CD4-positive, alpha-beta T cell treated with Interleukin-4 for 1 hour (primary cell): ENCODE measurements at places on chromosomes 2 and 18.
A peak's percentile ranks its signal among the peaks of the same experiment; 100 is the strongest.

GRCh38 chr2:202091476-202091875 is 18.4 kb downstream of the KIAA2012 start:
- DNase-seq, result no peak

GRCh38 chr2:119323459-119323858 is 43.2 kb downstream of the C2orf76 start:
- DNase-seq, result no peak

GRCh38 chr2:141021109-141021508 is 1109.7 kb downstream of the LRP1B start:
- no peak for DNase-seq

- no peak for DNase-seq
These were observed 760.2 kb upstream of the SLC39A10 start for GRCh38 chr2:194896871-194897270.

- DNase-seq, result no peak
These were observed 47.7 kb downstream of the PRKCE start for GRCh38 chr2:45699032-45699658.

GRCh38 chr2:183242937-183243336 is 118.7 kb downstream of the NUP35 start:
- DNase-seq, result no peak

DNA sequence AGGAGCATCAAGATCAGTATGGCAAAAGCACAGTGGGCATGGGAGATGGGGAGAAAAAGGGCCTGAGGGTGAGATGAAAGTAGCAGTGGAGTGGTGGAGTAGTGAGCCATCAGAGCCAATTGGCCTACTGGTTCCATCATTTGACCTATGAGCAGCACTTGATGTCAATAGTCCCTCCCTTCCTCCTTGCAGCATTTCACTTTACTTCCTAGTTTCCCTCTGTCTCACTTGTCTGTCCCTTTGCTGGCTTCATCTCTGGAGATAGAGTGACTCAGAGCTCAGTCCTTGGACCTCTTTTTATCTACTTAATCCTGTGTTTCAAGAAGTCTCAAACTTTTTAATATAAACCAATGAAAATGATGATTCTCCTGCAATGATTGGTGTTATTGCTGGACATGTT is 32.1 kb downstream of the FBXO48 start:
- no peak for DNase-seq

- no peak for DNase-seq
These were observed 202.4 kb downstream of the EXOC6B start for GRCh38 chr2:72623481-72623880.

GRCh38 chr18:58721566-58722239 is 50.4 kb downstream of the MALT1 start:
- DNase-seq, result no peak

DNA sequence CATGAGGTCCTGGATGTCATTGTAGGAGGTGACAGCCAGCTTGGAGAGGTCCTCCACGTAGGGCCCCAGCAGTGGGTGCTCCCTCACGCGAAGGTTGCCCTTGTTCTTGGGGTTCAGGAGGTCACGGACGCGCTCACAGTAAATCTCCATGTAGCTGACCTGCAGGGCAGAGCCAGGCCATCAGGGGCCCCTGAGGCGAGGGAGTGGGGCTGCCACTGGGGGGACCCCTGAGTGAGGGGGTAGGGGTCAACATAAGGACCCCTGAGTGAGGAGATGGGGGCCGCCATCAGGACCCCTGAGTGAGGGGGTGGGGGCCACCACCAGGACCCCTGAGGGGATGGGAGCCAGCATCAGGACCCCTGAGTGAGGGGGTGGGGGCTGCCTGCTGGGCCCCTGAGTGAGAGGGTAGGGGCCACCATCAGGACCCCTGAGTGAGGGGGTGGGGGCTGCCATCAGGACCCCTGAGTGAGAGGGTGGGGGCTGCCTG is 33.6 kb downstream of the KIF1A start:
- no peak for DNase-seq

- DNase-seq, result no peak
These were observed 6.7 kb downstream of the EVA1A start for GRCh38 chr2:75553935-75554531.

GRCh38 chr2:28228434-28228995 is 164.1 kb upstream of the FOSL2 start:
- DNase-seq, result no peak

DNA sequence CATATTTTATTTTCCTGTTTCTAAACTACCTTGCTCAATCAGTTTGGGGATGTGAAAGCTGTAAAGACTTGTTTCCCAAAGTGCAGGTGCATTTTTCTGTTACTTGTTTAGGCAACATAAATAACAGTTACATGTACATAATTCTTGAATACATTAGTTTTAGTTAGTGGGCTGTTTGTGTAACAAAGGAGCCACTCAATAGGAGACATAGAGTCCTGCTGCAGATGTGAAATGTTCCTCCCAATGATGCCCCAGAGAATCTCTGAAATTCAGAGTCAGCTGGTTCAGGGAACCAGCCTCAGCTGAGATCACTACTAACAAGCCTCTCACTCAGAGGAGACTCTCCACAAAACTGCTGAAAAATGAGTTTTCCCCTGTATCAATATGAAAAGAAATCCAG is 91.5 kb upstream of the TWSG1 start:
- no peak for DNase-seq

DNA sequence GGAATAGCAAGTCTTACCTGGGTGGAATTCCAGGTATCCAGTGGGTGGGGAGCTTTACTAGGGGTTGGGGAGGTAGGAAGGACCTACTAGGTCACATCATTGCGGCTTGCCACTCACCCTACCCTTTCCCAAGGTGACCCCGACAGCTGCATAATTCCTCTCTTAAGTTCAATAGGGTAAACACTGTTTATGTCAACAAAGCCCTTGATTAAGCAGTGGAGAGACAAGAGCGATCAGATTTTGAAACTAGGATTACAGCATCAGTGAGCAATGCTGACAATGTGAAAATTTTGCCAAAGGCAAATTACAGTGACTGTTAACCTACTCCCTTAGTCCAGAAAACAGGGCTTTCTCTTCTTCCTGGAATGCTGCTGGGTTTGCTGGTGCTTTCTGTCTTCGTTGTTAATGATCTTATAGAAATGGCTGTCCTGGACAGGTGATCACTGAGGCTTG is 14.5 kb downstream of the SLC19A3 start:
- no peak for DNase-seq

GRCh38 chr18:8424481-8424880 is 184.8 kb upstream of the RAB12 start:
- no peak for DNase-seq

GRCh38 chr2:26666671-26667070 is 25.5 kb upstream of the CIB4 start:
- no peak for DNase-seq

- DNase-seq, result no peak
These were observed 78.7 kb upstream of the SPTBN1 start for GRCh38 chr2:54377451-54377850.

GRCh38 chr18:7485616-7486015 is 81.5 kb upstream of the PTPRM start:
- DNase-seq, result no peak

GRCh38 chr2:17821535-17822444 is 5.5 kb downstream of the MSGN1 start:
- no peak for DNase-seq

GRCh38 chr2:240430595-240430994 is 4.9 kb upstream of the GPC1 start:
- DNase-seq, result peak; percentile 9

- no peak for DNase-seq
These were observed 201.1 kb downstream of the ZNF804A start for GRCh38 chr2:184799379-184799778.

DNA sequence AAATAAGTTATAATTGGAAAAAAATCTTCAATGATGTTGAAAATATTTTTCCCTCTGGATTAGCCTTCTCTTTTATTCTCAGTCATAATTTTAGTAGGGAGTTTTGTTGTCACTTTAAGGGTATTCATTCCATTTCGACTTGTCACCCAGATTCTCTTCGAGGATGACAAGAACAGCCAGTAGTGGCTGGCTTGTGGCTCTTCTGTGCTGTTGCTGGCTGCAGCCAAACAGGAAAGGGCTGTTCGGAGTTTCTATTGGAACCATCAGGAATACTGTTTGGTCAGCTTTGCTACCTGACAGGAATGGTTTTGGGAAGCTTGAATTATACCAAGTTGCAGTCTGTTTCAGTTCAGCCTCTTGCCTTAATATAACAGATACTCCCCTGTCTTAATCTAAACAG is 41.6 kb downstream of the MGAT5 start:
- no peak for DNase-seq

DNA sequence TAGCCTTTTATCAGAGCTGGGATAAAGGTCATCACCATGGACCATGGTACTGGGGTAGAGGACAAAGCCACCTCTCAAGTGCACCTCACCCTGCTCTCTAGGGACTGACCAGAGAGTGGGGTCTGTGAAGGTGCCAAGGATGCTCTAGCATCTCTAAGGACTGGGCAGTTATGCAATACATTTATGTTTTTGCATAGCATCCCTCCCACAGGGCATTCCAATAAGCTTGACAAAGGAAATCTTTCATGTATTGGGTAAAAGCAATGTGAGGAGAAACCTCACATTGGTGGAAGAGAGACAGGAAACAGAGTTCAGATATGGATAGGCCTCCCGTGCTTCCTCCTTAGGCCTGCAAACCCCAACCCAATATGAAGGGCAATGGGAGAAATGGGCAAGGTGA is 31.6 kb downstream of the STK39 start:
- DNase-seq, result no peak

GRCh38 chr2:2826209-2826551 is 495.1 kb upstream of the MYT1L start:
- no peak for DNase-seq

- no peak for DNase-seq
These were observed 183.1 kb upstream of the CCDC68 start for GRCh38 chr18:55142410-55142809.

DNA sequence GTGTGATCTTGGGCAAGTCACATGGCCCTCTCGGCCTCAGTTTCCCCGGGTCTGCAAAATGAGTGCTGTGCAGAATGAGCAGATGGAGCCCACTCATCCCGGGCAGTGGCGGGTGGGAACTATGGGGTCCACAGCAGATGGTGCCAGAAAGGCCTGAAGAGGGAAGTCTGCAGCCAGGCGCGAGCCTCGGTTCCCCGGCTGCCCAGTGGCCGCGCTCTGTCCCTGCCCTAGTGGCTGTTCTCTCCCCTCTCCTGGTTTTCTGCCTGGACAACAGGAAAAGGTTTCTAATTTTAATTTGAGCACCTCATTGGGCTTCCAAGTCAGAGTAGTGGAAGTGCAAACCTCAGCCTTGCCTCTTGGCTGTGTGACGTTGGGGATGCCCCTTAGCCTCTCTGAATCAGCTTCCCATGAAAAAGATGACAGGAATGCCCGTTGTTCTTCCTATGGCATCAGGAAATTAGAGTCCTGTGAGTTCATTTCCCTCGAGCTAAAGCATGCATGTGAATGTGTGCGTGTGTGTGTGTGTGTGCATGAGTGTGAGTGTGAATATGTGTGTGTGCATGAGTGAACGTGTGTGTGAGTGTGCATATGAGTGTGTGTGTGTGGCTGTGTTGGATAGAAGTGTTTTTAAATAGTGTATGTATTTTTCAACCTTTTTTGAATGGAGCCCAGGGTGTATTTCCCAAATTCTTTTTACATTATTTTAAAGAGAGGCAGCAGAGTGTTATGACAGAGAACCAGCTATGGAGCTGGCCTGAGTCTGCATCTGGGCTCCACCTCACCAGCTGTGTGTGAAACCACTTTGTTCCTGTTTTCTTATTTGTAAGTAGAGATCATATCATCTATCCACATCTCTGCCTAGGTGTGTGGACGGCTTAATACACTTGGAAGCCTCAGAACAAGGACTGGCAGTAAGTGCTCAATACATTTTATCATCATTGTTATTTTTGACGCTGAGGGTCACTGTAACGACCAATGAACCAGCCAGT is 41.3 kb downstream of the RRM2 start:
- no peak for DNase-seq

- DNase-seq, result peak; percentile 54
These were observed 66.7 kb downstream of the PTPN4 start for GRCh38 chr2:119826370-119826961.

- no peak for DNase-seq
These were observed 178.5 kb downstream of the ACTR3 start for GRCh38 chr2:114068438-114068837.

- DNase-seq, result no peak
These were observed 19.3 kb downstream of the ALPK2 start for GRCh38 chr18:58609536-58609993.

DNA sequence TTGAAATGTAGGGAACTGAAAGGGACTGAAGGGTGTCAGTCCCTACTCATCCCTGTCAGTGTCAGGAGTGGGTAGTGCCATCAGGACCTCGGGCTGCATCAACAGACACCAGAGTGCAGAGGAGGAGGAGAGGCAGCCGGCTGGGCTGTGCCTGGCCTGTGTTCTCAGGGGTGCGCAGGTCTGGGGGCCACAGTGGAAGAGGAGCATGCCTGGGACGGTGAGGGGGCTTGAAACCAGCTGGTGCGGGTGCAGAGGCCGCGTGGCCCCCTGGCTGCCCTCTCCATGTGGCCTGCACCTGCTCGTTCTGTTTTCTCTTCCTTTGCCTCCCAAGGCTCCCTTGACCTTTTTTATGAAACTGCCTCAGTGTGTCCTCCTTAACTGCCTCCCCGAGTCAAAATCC is 41.3 kb downstream of the NTSR2 start:
- no peak for DNase-seq

DNA sequence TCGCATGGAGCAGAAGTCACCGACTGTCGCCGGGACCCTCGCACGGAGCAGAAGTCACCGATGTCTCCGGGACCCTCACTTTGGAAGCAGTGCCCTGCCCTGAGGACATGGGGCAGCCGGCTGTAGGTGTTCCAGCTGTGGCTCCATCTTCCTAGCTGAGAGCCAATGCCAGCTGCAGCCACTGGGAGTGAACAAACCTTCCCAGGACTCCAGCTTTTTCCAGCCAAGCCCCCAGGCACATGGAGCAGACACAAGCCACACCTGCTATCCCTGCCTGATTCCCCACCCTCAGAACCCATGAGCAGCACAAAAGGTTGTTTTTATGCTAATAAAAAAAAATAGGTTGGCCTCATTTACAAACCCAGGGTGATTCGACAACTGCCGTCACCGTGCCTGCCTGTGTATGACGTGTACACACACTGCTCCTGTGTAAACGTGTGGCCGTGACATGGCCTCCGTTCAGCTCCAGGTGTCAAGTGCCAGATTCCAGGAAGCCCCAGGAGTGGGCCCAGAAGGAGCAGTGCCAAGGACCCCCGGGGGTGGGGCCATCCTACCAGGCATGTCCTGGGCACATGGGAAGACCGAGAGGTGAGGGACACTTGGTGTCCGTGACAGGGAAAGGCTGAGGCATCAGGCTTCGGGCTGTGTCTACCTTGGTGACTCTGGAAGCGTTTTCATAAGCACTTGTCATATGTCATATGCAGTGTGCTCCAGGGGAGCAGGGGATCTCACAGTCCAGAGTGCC is 91.5 kb downstream of the EIPR1 start:
- no peak for DNase-seq
